ENCODE measurements at places on chromosomes 7 and 10.

DNA sequence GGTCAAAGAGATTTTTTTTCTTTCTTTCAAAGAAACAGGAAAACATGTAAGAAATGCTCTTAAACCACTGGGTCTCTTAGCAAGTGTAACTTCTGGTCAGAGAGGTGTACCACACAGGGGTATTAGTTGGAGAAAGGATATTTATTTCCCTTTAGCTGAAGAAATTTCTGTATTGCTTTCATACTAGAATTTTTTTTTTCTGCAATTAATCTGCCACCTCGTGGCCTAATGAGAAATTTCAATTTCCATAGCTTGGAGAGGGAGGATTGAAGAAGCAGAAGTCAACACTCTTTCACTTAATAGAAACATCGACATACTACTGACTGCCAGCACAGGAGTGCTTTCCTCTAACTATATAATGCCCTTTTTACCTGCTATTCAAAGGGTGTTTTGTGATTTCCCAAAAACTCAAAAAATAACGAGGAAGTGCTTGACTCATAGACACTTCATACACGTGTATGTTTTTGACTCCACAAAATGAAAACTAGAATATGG is 177.6 kb upstream of the NAMPT start:
- DNase-seq: peak; percentile 81

GRCh38 chr7:79272066-79272669 is 181.3 kb downstream of the MAGI2 start:
- peak; percentile 71 for DNase-seq

GRCh38 chr7:70638158-70639107 is 493.5 kb upstream of the GALNT17 start:
- no peak for DNase-seq

- no peak for DNase-seq
Observed at GRCh38 chr10:126687121-126687606, 16.7 kb upstream of the C10orf90 start.

- DNase-seq: no peak
Observed at GRCh38 chr7:48217753-48218152, 46.5 kb downstream of the ABCA13 start.

- no peak for DNase-seq
Observed at GRCh38 chr10:75057680-75058079, 53.8 kb upstream of the SAMD8 start.

DNA sequence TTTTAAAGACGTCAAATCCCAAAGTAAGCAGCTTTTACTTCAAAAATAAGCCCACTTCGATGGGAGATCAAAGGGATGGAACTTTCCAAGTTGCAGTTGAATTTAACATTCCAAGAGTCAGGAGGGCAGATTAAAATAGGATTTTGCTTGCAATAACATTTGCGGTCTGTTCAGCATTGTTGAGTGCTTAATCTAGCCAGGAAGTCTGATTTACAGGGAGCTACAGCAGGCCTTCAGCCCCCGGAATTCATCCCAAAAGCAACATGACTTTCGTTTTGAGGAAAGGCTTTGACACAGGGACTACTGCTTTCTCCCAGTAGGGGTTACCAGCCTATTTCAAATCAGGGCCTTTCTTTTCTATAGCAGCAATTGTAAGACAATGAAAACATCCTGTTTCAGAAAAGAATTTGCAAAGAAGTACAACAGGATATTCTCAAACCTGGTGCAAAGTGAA is 279.6 kb upstream of the PITRM1 start:
- DNase-seq: no peak

DNA sequence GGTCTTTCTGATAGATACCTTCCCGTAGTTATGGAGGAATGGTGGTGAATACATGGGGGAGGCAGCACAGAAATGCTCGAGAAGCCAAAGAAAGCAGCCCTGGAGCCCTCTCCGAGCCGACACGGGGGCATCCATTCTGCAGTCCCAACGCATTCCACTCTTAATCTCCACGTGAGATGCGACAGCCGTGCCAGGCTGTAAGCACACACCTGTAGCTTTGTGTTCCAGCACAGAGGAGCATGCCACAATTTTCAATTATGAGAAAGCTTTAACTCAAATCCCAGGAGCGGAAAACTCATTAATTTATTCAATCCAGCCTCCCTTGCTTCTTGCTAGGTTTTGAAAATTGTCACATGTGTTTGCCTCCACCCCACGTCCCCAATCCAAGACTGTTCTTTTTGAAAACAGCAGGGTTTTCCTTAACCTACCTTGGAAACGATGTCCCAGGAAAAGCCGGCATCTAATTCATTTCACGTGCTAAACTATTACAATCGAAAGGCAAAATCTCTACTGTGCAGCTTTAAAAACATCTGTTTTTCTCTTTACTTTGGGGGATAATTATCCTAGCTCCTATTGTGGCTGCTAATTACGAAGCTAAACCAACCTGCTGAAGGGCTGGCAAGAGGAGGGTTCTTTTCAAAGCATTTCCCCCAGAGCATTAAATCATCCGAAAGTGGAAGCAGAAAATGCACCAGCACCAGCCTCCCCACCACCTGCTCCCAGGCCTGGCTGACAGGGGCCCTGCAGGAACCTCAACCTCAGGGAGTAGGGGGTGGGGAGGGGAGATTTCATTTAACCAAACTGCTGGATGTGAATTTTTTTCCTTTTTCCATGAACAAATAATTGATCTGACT is 56.0 kb upstream of the CHST15 start:
- DNase-seq: peak; percentile 77

GRCh38 chr7:79236352-79237028 is 217.0 kb downstream of the MAGI2 start:
- no peak for DNase-seq

DNA sequence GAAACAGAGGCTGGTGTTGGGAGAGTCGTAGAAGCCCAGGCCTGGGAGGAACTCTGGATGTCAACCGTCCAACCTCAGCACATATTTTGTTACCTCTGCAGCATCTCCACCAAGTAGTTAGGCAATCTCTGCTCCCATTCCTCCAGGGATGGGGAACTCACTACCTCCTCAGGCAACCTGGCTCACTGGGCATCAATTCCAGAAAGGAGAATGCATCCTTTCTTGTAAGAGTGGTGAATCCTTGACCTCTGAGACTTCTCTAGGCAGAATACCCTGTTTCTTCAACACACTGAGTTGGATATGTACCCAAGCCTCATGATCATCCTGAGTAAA is 136.7 kb upstream of the ZMIZ1 start:
- no peak for DNase-seq

DNA sequence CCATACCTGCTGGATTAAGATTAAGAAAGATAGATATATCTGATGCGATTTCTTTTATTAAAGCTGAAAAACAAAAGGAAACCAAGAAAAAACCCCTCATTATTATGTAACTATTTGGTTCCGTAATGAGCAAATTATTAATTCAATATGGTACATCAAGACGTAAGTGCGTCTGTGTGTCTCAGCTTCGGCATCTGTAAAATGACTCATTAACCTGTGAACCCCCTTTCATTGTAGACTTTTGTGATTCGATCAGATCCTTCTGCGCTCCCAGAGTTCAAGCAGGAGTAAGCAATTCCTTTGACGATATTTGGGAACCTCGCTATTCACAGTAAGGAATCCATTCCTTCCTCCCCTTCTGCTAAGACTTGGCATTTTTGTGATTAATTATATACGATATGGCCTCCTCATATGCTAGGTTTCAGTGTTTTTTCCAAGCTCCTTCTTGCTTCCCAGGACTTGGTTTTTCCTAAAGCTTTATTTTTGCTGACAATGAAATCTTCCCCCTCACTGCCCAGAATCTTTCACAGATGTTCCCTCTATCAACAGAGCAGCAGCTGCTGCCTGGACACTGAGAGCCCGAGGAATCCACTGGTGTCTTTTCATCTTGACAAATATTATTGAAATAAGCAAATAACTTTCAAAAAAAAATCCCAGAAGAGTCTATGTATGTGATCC is 171.7 kb upstream of the CELF2 start:
- DNase-seq: no peak

DNA sequence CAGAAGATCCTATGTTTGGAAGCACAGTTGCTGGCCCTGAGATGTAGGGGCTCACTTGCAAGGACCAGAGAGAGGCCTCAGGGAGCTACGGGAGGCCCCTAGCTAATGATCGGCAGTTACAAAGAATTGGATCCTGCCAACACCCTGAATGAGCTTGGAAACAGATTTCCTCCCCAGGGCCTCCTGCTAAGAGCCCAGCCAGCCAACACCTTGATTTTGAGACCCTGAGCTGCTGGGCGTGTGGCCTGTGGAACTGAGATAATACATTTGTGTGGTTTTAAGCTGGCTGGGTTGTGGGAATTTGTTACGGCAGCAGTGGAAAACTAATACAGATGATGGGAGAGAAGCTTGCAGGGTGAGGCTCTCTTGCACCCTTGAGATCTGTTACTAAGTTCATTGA is 3.9 kb downstream of the DOCK1 start:
- DNase-seq: no peak

- no peak for DNase-seq
Observed at GRCh38 chr10:101607124-101607523, 19.0 kb downstream of the DPCD start.

- DNase-seq: no peak
Observed at GRCh38 chr7:18289788-18290187, 205.8 kb upstream of the HDAC9 start.

GRCh38 chr7:36349626-36350025 is 40.0 kb upstream of the ANLN start:
- DNase-seq: no peak

GRCh38 chr10:43816351-43817321 is 168.0 kb upstream of the ZNF32 start:
- DNase-seq: peak; percentile 34

GRCh38 chr10:98260350-98260749 is 7.6 kb downstream of the LOXL4 start:
- no peak for DNase-seq

- no peak for DNase-seq
Observed at GRCh38 chr10:93445978-93446720, 36.0 kb downstream of the MYOF start.

DNA sequence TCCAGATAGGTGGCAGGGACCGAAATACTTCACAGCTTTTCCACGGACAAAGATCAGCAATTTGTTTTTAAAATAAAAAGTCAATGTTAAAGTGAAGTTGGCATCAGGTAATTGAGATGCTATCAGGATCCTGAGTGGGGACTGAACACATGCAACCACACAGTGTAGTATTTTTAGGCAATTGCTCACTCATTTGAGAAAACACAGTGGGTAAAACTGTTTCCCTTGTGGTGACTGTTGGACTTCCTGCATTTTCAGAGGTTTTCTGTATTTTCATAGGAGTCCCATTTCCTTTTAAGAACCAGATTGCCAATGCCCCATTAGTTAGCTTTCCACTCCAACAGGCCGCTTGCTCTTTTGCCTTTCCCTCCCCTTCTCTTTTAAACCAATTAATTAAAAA is 159.5 kb upstream of the ZNF32 start:
- DNase-seq: no peak

DNA sequence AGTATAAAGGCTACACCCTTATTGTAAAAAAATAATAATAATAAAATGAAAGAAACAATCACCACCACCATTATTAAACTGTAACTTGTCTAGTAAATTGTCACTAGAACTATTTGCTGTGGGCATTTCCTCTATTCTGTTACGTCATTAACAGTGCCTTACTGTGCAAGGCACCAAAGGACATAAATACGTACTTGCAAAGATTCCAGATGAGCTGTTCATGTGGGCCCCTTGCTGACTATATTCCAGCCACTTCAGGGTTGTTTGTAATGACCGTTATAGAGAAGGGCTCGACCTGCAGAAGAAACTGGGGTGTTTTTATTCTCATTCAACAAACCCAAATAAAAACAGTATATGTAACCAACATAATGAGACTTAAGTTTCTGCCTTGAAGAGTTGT is 60.4 kb downstream of the KLRG2 start:
- no peak for DNase-seq

DNA sequence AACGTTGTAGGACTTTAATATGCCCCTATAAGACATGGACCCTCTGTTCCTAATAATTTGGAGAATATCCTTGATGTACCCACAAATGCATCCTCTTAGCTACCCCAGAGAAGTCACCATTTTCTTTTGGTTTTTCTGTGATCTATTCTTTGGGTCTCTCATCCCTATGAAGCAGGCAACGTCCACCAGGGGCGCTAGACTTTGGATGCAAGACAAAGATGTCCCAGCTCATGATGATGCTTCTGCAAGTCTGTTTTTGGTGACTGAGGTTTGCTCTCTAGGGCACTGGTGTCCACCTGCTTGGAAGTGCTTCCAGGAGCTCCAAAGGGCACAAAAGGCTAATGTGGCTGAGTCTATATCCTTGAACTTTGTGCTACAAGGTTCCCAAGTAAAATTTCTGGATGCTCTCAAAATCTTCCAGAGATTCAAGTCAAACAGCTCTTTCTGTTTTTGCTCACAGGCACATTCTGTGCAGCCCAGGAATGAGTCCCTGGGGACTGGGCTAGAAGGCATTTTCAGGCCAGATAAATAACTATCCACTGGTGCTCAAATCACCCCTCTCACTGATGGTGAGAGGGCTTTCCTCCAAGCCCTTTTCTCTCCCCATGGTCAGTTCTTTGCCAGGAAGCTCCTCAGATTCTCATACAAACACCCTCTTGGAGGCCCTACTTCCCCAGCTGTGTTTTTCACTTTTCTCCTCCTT is 166.4 kb downstream of the C7orf25 start:
- peak; percentile 73 for DNase-seq

DNA sequence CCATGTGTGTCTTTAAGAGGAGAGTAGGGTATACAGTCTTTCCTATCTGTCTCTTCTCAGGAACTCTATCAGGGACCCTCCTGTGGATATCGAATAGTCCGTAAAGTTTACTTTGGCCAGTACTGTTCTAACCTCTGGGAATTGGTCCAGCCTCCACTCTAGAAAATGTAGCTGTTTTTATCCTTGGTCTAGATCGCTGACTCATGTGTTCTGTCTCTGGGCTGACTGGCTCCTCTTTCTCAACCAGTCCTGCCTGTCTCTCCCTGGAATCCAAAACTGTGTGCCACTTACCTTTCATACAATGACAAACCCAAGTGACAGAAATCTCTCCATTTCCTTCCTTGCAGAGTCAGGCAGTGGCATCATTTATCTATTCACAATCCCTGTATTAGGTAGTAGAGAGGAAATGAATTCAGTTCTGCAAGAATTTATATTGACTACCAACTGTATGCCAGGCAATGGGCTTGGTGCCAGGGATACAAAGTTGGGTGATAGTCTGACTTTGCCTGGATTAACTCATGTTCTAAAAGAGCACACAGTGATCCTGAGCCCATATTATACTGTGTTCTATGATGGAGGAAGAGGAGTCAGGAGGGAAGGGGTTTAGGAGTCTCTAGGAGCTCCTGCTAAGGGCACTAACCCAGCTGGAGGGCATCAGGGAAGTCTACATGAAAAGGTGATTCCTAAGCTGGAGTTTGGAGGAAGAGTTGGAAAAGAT is 232.7 kb downstream of the LRMDA start:
- DNase-seq: no peak

DNA sequence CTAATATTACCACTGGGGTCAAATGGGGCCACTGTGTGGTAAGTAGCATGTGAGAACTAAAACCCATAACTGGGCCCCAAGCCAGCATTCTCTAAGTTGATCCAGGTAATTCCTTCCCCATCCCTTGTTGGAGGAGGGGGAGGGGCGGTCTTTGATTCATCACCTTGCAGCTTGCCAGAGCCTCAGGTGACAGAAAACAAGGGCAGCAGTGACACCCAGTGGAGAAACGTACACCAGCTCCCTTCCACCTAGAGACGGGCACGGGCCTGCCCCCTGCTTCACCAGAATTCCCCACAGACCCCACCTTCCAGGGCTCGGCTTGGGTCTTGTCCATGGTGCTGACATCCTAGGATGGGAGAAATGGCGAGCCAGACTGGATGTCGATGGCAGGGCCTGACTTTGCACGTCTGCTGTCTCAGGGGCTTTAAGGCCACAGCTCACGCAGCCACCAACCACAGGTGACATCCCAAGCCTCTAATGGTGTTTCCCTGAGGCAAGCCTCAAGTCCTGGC is 102.0 kb downstream of the STRA8 start:
- peak; percentile 70 for DNase-seq

Data from NAMALWA (cell line).